Activated gamma-delta T cell treated with anti-CD3 and anti-CD28 coated beads, Interleukin-2, amount 50 U/mL, for 16 hours (primary cell): ENCODE measurements at places on chromosomes 11 and 22.

- DNase-seq = no peak
These were observed 3.4 kb downstream of the SLC25A45 start for GRCh38 chr11:65378928-65379638.

DNA sequence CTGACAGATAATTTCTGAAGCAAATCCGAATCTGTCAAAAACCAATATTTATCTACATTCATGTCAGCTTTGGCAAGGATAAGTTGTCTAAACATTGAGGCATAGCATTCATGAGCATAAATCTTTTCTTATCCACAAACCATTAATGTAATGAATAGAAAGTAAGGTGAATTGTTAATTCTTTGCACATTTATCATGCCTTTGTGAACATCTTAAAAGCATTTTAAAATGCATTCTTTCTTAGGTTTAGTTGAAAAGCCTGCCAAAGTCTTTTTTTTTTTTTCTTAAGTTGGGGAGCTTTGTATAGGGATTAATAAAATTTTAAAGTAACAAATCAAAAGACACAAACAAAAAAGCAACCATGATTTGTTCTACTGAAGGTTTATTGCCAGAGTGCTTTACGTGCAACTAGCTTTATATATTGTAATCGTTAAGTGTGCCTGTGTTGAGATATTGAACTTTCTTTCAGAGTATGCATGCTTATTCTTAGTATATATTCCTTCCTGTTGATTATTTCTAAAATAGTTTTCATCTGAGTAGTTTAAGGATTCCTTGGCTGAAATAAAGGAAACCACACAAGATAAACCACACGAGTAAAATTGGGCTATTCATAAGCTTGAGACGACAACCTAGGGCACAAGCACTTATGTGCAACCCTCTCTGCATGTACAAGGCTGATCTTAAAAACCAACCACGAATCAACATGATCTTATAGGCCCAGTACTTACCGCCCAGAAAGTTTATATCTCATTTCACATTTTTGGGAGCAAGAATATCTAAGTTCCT is 1110.9 kb upstream of the CNTN5 start:
- DNase-seq = no peak

GRCh38 chr22:45472426-45472825 is 30.3 kb upstream of the FBLN1 start:
- no peak for DNase-seq

- DNase-seq = no peak
These were observed 21.9 kb upstream of the MYEOV start for GRCh38 chr11:69272055-69272454.

DNA sequence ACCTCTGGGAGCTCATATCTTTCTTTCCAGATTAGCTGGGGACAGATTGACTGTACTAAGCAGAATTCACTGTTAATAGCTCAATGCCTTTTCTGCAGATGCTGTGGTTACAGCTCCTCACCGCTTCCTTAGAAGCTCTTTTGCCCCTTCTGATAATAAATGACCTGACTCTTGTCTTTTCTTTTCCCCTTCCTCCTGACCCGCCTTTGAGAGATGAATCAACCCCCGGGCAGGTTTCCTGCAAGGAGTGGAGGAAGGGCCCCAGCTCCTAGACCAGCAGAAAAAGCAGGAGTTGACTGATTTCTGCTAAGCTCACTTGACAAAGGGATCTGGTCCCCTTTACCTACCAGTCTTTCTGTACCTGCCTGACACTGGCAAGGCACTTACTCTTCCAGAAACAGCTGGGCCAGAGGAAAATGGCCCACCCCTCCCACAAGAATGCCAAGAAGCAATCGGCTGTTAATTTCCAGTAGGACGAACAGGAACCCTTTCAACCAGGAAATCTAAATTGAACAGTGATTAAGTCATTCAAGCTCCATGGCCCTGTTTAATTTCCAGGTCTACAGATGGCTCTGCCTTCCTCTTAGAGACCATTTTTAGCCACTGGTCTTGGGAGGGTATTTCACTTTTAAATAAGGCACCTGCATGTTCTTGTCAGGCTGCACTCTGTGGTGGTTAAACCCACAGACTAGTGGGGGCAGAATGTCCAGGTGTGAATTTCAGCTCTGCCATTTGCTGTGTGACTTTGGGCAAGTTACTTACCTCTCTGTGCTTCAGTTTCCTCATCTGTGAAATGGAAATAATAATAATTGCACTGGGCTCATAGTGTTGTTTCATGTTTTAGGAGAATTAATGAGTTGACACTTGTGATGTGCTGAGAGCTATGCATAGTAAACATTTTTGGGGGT is 67.5 kb downstream of the PRR5L start:
- DNase-seq = no peak

- no peak for DNase-seq
These were observed 321.7 kb downstream of the TMEM135 start for GRCh38 chr11:87359401-87359800.

DNA sequence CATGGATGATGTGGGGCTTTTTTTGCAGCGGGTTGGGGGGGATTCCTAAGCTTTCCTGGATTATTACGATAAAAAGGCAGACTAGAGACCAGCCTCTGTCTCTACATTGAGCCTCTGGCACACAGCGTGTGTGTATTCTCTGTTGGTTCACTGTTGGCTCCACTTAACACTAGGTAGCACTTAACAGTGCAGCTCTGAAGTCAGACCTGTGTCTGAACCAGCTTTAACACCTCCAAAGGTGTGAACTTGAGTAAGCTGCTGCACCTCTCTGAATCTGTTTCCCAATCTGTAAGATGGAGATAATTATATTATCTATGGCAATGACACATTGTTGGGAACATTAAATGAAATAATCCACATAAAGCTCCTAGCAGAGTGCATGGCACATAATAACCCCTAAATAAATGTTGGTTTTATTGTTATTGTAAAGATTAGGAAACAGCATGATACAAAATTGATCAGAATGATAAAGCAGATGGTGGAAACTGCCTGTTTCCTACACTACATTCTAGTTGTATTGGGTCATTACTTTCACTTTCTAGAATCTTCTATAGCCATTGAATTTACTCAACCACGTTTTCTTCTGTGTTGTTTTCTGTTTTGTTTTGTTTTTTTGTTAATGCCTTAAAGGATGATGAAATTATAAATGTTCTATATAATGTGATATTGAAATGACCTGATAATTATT is 108.4 kb downstream of the ARL14EP start:
- DNase-seq = no peak

DNA sequence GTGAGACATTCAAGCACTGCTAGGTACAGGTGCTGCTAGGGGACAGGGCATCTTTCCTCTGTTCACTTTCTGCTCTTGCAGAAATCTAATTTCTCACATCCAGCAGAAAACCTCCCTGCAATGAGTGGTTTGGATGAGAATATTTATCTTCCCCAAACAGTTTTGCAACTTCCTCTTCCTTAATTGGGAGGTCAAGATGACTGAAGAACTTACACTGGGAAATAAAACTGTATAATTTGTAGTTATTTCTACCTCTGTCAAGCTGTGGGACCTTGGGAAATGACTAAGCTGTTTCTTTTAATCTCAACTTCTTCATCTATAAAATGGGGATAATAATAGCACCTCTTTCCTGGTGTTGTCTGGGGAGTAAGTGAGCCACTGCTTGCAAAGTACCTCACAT is 69.8 kb downstream of the PRR5L start:
- DNase-seq = no peak

GRCh38 chr22:39622881-39623367 is 52.4 kb downstream of the CACNA1I start:
- peak; percentile 42 for DNase-seq

DNA sequence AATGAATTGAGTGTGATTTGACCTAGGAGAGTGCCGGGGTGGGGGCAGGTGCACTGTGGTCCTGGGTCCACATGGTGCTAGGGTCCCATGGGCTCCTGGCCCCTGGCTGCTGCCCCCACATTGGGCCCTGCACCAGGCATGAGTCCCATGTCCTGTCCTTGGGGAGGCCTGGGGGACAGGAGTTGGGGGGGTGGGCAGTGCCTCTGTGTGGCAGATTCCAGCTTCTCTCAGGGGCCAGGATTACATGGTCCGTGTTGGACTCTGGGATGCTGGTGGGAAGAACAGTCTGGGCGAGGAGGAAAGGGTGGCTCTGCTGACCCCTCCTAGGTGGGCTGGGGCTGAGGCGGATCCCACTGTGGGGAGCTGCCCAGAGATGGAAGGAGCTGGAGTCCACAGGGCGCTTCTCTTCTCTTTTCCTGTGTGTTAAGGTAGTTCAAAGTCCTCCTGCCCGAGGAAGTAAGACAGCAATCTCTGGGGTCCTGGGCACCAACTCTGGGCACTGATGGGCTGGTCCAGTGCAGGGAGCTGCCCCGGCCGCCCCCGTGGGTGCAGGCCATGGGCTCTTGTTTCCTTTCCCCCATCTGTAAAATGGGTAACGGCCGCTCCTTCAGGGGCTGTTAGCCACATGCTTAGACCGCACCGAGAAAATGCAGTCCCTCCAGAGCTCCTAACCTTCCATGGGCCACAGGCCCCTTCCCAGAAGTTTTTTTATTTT is 19.8 kb downstream of the KCNQ1 start:
- no peak for DNase-seq

DNA sequence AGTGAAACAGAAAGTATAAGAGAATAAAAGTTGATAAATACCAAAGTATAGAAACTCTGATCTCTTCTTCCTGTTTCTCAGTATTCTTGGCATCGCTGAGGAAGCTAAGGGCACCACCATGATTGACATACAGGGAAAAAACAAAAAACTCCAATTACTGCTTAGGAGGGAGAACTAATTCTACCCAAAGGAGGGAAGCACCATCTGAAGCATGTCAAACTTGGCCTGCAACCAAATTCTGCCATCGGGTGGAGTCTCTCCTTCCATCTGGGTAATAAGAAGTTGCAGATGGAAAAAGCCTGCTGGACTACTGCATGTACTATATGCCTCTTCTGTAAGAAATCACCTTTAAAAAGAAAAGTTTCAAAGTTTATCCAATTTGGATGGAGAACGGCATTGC is 30.5 kb upstream of the PPP2R1B start:
- DNase-seq = no peak

DNA sequence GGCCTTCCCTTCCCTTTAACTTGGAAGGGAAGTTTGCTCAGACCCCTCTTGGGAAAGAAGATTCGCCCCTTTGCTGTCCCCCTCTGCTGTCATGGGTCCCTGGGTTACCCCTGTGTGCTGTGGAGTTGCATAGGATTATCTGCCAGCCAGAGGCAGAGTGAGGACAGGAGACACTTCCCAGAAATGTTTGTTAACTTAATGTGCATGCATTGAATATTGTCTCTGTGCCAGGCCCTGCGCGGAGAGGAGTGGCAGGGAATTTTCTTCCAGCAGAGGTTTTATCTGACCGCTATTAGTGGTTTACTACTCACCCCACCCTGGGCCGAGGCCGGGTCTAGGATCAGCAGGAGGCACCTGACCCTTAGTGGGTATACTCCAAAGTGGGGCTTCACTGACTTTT is 894.8 kb downstream of the TBC1D22A start:
- DNase-seq = no peak

DNA sequence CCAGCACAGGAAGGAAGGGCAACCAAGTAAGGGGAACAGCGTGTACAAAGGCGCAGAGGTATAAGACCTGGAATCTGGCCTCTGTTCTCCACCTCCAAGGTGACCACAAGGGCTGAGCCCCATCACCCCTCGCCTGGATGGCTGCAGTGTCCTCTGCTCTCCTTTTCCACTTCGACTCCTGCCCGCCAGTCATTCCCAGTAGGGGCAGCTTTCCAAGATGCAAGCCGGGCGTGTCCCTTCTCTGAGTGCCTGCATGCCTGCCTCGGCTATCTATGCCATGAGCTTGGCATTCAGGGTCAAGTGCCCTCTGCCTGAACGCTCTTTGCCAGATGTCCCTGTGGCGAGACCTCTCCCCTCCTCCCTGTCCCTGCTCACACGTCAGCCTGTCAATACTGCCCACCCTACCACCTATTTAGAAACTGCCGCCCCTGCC is 17.0 kb downstream of the FADS3 start:
- DNase-seq = no peak

DNA sequence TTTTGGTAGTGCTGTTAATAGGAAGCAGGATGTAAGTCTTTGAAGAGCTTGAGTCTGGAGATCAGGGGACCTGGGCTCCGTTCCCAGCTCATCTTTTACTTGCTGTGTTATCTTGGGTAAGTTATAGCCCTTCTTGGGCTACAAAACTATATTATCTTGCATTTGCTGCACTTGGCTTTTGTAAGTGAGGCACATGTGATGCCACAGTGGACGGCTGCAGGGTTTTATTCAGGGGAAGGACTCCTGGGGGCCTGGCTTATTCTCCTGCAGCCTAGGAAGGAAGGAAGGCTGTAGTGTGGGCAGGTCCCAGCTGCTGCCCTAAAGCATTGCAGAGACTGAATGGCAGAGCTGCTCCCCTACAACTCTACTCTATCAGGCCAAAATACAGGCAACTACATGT is 6.4 kb downstream of the CD82 start:
- no peak for DNase-seq

GRCh38 chr11:17354601-17354991 is 3.0 kb downstream of the NCR3LG1 start:
- DNase-seq = peak; percentile 54

DNA sequence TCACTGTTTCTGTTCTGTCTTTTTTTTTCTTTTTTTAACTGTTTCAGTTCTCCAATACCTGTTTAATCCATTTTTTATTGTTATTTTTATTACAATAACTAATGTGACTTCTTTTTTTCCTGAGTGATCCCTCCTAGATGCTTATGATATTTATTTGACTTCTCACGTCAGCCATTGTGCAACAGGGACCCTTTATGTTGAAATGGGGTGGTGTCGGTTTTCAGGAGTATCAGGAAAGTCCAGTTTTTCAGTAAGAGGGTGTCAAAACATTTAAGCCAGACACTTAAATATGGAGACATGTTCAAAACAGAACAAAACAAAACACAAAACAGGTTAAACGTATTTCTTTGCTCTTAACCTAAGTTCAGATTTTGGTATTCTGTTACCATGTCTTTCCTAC is 418.8 kb downstream of the DYNC2H1 start:
- no peak for DNase-seq

DNA sequence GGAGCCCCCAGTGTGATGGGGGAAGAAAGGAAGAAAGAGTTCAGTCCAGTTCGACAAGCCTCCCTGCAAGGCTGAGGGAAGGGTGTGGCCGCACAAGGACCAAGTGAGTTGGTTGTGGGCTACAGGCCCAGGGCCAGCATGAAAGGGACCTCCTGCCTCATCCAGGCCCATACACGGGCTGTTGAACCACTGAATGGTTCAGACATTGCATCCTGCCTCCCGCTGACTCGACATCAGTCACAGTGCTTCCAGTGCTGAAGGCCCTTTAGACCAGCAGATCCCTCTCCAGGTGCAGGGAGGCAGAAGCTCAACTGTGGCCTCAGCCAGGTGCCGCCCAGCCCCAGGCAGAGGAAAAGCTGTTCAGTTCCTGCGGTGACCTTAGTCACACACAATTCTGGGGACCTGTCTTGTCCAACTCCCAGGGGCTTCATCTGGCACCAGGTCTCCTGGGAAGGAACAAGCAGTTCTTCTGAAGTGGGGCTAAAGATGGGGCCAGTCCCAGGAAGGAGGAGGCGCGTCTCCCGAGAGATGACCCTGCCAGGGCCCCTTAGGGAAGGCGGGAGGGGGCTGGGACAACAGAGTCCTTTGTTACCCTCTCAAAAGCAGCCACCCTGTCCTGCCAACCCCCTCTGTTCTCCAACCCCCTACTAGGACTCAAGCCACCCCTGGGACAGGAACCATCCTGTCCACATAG is 6.6 kb downstream of the ARRB1 start:
- no peak for DNase-seq
